ENCODE measurements at places on chromosomes 4 and X. TPM values are rescaled to one million over a fixed set of nuclear protein-coding genes. Genes with fewer than 3 reads are reported as not detected.

DNA sequence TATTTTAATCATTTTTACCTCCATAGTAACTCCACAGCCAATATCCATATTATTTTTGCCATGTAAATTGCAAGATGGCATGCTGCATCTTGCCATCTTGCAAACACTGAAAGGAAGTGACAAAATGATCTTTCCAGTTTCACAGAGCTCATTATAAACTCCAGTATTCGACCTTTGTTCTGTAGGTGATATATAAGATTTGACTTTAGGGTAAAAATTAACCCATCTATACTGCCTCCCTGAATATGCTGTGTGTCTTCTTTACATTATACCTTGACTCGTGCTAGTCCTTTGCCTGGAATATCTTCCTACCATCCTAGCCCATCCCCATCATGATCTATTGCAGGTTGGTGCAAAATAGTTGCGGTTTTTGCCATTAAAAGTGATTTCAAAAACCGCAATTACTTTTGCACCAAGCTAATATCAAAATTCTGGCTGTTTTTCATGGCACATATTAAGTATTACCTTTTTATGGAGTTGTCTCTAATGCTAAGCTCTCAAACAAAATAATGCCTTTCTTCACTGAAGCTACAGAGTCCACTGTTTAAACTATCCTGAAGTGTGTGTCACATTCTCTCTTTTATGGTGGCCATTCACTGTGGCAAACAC is 161.1 kb downstream of the PCDH19 start:
- no peak for DNase-seq

DNA sequence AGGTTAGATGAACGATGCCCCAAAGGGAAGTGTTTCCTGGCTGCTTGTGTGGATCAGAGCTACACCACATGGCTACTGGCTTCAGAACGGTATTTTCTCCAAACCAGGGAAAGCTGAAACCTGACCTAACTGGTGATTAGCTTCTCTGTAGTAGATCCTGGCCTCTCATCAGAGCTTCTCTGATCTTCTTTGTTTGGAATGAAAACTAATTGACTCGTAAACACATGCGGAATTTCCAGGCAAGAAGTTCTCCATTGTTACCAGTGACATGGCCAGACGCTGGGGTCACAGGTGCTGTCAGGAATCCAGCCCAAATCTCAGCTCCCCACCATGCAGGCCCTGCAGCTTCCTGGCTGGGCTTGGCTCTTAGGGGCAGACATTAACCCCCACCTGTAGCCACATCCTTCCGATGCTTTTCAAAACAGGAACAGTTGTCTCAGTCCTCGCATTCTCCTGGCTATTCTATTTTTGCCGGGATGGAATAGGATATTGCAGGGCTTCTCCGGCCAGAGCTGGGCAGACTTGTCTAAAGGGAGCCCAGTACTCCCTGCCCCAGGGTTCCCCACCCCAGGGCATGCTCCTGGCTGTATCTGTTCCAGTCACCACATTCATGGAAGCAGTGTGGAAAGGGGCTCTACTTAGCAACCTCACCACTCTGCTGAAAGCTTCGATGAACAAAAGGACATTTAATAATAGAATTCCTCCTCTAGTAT is 305.4 kb upstream of the F9 start:
- no peak for DNase-seq

DNA sequence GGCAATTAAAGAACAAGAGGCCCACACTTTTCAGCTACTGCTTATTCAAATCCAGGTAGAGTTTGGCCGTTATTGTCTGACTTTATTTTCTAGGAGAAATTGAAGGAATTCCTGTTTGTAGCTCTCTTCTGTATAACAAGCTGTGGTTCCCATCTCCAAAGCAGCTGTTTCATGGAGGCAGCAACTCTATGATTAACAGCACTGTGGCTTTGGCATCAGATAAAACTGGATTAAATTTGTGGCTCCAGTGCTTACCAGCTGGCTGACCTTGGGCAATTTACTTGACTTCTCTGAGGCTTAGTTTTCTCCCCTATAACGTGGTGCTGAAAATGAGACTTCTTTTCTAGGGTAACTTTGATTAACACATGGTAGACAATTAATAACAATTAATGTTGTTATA is 28.1 kb downstream of the SLC30A9 start:
- no peak for DNase-seq

GRCh38 chrX:8845469-8845868 is 44.3 kb upstream of the FAM9A start:
- DNase-seq = no peak

GIMD1 gene
- not detected for total RNA-seq

CCKAR gene
- total RNA-seq = not detected

GRCh38 chr4:180203349-180203748 is 2039.9 kb upstream of the TENM3 start:
- DNase-seq = no peak

DNA sequence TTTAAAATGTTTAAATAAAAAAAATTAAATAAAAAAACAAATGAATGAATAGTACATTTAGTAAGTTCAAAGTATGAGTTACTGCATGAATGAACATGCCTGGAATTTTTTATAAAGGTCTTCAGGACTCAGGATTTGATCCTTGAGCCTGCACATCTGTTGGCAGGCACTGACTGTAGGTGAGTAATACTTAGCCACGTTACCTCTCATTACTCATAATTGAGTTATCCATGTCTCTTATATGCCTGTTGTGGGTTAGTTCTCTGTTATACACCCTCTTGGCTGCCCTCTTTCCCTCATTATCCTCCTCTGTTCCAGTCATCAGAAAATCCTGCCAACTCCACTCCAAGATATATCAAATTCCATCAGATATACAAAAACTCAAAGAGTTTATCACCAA is 276.0 kb downstream of the FBXW7 start:
- no peak for DNase-seq

IL1RAPL2 gene
- total RNA-seq = not detected

ARR3 gene
- not detected for total RNA-seq

GRCh38 chrX:116009346-116009745 is 161.2 kb upstream of the AGTR2 start:
- no peak for DNase-seq

GRCh38 chr4:130336585-130337217 is 1240.7 kb downstream of the C4orf33 start:
- no peak for DNase-seq
